Right ventricle myocardium superior (tissue), 1 donor: ENCODE measurements at places on chromosomes 1 and 21.

DNA sequence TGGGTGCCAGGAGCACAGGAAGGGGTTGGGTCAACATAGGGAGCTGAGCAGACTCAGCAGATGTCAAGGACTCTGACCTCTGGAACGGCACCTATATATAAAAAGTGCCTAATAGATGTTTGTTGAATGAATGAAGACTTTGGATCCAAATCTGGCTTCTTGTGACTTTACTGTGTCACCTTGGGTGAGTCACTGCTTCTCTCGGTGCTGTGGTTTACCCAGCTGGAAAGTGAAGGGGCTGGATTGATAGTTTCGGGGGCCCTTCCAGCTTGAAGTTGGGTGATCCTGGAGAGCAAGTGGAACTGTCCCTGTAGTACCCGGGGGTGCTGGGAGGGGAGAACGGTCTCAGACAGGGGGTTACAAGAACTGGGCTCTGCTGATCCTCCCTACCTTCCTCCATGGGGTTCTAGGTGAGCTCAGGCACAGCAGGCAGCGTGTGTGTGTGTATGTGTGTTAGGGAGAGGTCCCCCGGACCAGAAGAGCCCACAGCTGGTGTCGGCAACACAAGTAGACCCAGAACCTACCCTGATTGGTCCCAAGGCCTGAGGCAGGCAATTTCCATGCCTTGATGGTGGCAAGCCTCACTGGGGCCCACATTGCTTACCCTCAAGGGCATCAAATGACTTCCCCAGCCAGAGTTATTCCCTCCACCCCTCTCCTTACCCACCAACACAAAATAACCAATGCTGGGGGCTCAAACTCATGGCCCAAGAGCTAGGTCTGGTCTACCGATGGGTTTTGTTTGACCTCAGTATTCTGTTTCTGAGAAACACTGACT, 5.5 kb upstream of the PADI1 start:
- DNase-seq: no peak

DNA sequence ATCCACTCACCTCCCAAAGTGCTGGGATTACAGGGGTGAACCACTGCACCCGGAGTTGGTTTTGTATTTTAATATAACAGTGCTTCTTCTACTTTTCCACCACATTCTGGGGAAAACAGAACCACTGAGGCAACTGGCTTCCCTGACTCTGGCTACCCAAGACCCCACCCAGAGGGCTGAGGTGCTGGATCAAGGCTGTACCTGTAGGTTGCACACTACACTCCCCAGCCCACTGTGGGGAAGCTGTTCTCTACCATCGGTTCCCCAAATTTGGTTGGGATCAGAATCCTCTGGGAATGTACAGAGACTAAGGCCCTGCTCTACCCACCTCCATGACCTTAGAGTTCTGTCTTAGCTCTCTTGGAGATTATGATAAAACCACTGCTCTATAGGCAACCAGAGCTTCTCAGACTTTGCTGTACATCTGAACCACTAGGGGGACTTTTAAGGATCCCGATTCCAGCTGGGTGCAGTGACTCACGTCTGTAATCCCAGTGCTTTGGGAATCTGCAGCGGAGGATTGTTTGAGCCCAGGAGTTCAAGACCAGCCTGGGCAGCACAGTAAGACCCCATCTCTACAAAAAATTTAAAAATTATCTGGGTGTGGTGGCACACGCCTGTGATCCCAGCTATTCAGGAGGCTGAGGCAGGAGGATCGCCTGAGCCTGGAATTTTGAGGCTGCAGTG, 51.6 kb downstream of the GNG4 start:
- no peak for DNase-seq

- no peak for DNase-seq
These were observed 168.8 kb downstream of the ZSCAN20 start for GRCh38 chr1:33641104-33641830.

GRCh38 chr21:42324896-42325295, 9.7 kb upstream of the TFF3 start:
- DNase-seq: no peak

DNA sequence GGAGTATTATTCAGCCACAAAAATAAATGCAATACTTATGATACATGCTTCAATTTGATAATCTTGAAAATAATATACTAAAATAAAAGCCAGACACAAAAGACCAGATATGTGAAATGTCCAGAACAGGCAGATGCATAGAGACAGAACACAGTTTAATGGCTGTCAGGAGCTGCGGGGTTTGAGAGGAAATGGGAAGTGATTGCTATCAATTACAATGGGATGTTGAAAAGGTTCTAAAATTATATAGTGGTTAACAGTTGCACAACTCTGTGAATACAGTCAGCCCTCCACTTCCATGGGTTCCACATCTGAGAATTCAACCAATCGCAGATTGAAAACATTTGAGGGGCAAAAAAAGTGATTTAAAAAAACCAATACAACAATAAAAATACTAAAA, 54.0 kb downstream of the LTN1 start:
- no peak for DNase-seq

DNA sequence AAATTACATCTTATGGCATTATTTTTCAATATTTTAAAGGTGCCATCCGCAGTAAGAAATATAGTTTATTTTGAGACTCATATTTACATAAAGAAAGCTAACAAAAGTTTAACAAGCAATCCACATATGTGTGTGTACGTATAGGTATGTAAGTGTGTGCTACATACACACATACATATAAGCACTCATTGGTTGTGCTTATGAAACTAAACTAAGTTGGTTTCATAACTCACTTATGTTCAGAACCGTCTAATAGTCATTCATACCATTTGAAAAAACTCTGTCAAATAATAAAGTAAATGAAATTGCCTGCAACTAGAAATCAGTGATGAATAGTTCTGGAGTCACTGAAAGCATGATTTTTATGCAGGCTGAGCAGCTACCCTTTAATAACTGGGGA, 14.1 kb downstream of the TATDN3 start:
- no peak for DNase-seq
